ENCODE measurements at places on chromosomes 4 and X.

DNA sequence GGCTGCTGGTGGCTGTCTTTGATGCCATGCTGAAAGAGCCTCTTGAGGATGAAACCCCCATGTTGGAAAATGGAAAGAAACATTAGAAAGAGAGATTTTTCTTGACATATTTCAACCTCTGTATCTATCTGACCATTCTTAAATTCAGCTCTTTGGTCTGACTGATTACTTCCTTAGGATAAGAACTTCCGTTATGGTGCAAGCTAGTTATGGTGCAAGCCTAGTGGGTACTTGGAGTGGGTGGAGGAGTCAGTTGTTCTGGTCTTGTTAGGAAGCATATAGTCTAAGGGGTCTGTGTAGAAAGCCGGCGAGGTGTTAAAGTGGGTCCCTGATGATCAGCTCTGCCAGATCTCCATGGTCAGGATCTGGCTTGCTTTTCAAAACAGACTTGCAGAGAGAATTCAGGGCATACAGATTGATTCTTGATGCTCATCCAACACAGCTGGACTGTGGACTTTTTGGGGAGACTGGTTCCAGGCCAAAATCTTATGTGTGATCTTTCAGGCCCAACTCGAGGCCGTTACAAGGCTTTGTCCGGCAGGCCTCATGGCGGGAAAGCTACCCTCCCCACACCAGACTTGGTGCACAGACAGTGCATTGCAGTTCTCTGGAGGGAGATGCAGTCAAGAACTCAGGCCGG lies 82.8 kb upstream of the BOD1L1 start:
- no peak for DNase-seq

DNA sequence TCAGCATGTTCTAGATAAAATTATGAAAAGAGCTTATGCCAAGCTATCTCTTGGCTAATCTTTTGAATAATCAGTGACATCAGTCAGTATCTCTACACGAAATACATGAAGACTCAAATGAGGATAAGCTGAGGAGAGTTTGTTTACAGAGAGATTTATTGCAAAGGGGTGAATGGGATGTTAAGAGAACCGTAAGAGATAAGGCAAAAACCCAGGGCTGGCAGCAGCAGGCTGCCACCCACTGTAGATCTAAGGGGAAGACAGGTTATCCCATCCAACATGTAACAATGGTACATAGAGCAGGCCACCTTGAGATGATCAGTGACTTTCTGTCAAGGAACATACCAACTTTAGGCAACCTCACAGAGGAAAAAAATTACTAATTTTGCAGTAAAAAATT lies 432.1 kb upstream of the NR3C2 start:
- no peak for DNase-seq

GRCh38 chr4:105296672-105297071 lies 150.0 kb downstream of the TET2 start:
- DNase-seq: no peak

- no peak for DNase-seq
These were observed 276.8 kb downstream of the ZNF674 start for GRCh38 chrX:46268412-46268811.

GRCh38 chr4:13615161-13615560 lies 12.4 kb downstream of the BOD1L1 start:
- no peak for DNase-seq

GRCh38 chrX:17669891-17670290 lies 67.4 kb upstream of the SCML1 start:
- no peak for DNase-seq

DNA sequence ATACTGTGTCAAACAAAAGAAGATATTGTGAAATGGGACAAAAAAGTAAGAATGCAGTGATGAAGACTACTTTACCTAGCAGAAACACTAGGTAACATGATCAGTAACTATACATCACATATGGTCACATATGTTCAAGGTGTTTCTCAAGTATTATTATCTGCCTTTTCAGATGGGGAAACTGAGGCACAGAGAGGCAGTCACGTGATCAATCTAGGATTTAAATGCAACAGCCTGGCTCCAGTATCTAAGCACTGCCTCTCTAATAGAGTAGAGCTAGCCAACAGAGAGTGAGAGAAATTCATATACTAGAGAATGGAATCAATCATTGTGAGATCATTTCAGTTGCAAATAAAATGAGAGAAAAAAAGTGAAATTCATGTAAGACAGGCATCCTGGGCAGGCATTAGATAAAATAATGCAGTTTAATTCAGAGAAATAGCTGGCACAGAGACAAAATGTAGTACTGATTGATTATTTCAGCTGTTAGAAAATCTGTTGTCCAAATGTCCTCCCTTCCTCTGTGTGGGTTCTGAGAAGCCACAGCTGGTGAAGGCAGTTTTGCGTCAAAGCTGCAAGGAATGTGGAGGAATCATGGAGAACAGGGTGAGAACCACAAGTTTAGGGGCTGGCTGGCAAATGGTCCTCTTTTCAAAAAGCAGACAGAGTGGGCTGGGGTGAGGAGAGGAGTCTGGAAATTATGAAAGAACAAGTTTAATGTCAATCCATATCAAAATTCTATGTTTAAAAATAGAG lies 26.0 kb downstream of the SMIM43 start:
- DNase-seq: no peak

DNA sequence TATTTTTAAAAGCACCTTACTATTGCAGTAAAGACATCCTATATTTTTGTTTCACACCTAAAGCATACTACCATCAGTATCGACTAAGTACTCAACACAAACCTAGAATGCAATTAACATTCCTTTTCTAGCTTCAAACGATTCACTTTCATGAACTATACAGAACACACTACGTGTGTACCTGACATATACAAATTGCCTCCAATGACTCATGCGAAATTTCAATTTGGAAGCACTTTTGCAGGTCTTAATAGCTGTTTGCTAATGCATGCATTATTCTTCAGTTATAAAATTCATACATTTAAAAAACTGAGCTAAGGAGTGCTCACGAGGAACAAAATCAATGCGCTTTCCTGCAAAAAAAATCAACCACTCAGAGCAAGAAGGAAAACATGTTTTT lies 19.7 kb upstream of the GPM6B start:
- no peak for DNase-seq

- no peak for DNase-seq
These were observed 183.2 kb upstream of the CASK start for GRCh38 chrX:42106556-42106955.

DNA sequence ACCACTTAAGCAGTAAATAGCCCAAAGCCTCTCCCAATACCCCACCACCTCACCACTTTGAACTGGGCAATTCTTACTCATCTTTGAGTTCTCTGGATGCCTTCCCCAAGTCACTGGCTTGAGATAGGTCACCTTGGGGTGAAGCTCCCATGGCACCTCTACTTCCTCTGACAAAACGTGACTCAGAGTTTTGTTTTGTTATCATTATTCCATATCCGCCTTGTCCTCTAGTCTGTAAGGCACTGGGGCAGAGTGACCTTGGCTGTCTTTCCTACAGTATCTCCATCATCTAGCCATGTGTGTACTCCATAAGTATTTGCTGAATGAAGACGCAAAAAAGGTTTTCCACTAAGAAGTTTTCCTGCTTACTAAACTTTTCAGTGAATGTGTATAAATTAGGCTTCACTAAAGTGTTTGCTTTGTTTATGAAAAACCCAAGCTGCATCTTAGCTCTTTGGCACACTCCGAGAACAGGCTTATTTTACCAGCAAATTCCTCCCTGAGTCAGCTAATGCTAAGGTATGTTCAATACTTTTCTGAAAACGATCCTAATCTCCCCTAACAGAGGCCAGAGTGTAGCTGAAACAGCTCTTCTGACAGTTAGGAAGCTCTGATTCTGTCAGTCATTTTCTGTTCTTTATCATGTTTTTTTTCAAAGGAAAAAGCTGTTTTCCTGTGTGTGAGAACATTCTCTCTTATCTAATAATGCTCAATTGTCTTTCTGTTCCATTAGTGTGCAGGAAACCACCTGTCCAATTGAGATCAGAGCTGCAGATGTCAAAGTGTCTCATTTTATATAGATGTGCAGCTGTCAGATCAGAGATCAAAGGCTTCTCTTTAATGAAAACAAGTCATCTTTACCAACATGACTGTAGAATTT lies 30.2 kb upstream of the TSPAN5 start:
- DNase-seq: no peak

- no peak for DNase-seq
These were observed 666.3 kb upstream of the GRIA3 start for GRCh38 chrX:122517786-122518185.

GRCh38 chrX:30982467-30982866 lies 89.4 kb downstream of the FTHL17 start:
- no peak for DNase-seq

GRCh38 chr4:81084634-81085033 lies 54.1 kb downstream of the BMP3 start:
- DNase-seq: no peak

DNA sequence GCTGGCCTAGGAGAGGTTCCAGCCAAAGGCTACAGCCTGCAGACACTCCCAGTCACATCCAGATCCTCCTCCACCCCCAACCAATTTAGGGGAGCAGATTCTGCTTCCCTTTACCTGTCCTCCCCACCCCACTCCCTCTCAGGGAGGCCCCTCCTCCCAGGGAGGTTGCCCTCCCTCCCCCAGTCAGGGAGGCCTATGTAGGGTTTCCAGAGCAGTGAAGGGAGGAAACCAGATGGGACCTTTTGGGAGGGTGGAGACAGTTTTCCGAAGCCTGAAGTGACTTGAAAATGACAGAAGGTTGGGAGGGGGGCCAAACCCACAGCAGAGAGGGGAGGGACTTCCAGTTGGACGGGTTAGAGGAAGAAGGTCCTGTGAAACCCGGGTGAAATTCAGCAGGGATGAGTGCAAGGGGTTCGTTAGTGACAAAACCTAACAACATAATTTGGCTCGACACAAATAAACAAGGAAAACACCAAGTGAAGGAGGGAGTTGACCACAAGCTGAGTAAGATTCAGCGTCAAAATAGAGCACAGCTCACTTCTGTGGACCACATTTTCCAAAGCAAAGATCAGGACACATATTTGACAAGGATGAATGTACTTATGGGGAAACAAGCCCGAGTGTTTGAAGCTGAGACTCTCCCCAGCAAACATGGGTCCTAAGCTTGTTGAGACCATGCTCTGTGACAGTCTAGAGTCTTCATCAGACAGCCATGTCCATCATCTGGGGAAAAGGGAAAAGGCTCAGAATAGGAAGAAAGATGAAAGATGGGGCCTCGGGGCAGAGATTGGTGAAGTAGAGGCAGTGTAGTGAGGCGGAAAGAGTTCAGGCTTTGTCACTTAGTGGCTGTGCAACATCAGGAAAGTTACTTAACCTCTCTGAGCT lies 46.4 kb downstream of the PRPS1 start:
- DNase-seq: peak; percentile 17

GRCh38 chr4:175109933-175110332 lies 191.8 kb downstream of the ADAM29 start:
- DNase-seq: no peak

DNA sequence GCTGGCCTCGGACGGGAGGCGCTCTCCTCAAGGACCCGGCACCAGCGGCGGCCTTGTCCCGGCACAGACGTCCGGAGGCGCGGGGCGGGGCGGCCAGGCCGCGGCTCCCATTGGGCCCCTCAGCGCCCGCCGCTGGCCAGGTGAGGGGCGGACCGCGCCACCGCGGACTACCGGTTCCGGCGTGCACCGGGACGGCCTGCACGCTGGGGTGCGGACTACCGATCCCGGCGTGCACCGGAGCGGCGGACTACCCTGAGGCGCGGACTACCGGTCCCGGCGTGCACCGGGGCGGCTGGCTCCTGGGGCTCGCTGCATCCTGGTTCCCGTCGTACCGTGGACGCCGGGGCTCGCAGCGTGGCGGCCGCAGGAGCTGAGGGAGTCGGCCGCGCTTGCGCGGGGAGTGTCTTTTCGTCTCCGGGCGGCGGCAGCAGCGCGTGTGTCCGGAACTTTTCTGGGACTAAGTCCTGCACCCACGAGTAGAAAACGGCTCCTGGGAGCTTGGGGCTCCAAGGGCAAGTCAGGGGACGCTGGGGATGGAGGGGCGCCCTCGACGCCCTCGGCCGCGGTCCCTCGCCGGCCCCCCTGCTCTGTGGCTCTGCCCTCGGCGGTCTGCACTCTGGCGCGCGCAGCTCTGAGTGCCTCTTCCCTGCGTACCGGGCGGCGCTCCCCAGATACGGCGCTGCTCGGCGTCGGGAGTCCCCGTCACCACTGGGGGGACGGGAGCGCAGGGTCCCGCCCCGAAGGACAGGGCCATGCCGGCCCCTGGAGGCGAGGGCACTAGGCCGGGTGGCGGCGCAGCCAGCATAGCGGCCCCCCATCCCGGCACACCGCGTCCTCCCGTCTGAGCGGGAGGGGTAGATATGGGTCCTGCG lies at the start of gene LETM1:
LETM1 (minus strand) TSS at position 86 of the 872 bp plus-strand sequence. CDS start 206 bp downstream, outside the sequence.
- DNase-seq: peak; percentile 91

GRCh38 chrX:9995855-9996339 lies 28.7 kb downstream of the CLDN34 start:
- peak; percentile 72 for DNase-seq

DNA sequence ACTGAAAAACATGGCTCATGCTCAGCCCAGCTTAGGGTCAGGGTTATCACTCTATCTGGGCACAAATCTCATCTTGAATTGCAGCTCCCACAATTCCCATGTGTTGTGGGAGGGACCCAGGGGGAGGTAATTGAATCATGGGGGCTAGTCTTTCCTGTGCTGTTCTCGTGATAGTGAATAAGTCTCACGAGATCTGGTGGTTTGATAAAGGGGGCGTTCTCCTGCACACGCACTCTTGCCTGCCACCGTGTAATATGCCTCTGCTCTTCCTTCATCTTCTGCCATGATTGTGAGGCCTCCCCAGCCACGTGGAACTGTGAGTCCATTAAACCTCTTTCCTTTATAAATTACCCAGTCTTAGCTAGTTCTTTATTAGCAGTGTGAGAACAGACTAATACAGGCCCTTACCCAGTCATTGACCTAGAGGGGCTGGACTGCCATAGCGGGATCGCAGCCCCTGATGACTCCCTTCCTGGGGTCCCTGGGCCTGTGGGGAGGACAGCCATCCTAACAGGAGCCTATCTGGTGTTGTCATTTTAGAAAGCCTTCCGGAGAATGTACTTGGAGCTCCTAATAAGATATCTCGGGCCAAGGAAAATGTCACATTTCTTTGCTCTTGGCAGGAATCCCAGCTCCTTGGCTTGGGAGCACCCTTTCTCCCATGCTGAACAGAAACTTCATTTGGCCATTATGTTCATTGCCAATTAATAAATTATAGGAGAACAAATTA lies 112.6 kb downstream of the PHKA2 start:
- DNase-seq: no peak

DNA sequence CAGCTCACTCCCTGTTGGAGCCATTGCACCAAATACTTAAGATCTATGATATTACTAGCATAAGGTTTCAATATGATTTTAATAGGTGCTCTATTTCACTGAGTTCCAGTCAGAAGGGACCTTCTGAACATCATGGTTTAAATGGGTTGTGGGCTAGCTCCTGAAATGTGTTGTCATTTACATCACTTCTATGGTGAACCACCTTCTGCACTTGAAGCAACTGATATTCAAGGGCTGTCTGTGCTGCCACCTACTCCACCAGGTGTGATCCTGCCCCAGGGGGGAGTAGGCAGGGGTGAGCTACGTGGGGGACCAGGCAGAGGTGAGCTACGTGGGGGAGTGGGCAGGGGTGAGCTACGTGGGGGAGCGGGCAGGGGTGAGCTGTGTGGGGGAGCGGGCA lies 35.2 kb downstream of the RNF175 start:
- DNase-seq: no peak

GRCh38 chr4:139278912-139279759 lies 889 bp downstream of the MGARP start:
- DNase-seq: no peak

- no peak for DNase-seq
These were observed 25.7 kb downstream of the SLC9B2 start for GRCh38 chr4:103050736-103051436.
